Naive thymus-derived CD8-positive, alpha-beta T cell (primary cell): ENCODE measurements at places on chromosomes 13 and 19.

GRCh38 chr13:83150616-83151307 lies 731.5 kb downstream of the SLITRK1 start:
- no peak for DNase-seq

DNA sequence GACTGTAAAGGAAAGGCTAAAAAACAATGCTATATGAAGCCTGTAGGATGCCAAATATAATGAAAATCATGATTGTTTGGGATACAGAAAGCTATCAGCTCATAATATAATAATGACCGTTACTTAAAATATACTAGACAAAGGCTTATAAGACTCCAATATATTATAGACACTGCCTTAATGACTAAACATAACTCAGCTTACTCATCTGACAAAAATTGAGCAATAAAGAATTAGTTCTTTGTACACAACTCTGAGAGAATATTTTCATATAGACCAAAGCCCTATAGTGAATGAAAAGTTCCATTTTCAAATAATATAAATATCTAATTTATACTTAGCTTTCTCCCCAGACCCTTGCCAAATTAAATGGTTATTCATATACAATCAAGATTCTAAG lies 283.3 kb downstream of the DIAPH3 start:
- no peak for DNase-seq

- no peak for DNase-seq
These were observed 165.1 kb downstream of the COG6 start for GRCh38 chr13:39820606-39821005.

DNA sequence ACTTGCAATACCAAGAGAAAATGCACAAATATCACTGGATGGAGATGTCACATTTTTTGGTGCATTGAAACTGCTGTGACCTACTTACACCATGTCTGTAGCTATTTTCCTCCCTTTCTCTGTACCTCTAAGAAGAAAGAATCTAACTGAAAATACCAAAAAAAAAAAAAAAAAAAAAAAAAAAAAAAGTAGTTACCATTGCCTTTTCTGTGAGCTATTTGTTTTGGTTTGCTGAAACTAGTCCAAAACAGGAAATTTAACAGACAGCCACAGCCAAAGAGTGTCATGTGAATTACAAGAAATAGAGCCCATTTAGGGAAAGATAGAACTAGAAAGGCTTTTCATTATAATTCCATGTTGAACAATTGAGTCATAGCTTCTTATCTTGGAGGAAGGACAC lies 37.3 kb downstream of the TNFSF13B start:
- no peak for DNase-seq
